Muscle of back (tissue), 13 donors: ENCODE measurements at places on chromosomes 5 and 9.
A peak's percentile ranks its signal among the peaks of the same experiment; 100 is the strongest.

GRCh38 chr5:149310947-149311658 lies 34.2 kb upstream of the GRPEL2 start:
- no peak for DNase-seq

GRCh38 chr5:37005946-37006540 lies 129.5 kb downstream of the NIPBL start:
- peak; percentile 38 for DNase-seq

- DNase-seq, result no peak
Measured at GRCh38 chr5:67361932-67362729, 165.5 kb upstream of the CD180 start.

DNA sequence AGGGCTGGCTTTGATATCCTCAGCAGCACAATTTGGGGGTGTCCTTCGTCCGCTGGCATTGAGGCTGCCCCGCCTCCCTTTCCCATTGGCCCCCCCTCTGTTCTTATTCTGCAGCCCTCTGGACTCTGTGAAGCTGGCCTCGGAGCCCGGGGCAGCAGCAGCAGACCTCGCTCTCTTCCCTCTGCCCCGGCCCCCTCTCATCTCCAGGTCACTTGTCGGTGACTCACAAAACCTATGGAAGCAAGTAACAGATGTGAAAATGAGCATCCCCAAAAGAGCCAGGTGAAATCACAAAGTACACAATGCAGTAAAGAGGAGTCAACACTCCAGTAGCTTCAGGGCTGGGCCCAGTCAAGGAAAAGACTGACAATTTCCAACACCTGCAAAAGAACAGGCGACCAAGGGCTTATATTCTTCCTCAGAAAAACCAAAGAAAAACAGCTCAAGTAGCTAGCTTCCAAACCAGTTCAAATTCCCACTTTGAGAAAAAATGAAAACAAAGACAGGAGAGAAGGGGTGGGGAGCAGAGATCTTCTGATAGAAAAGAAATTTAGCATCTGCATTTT lies 97.5 kb downstream of the ZNF608 start:
- DNase-seq, result no peak

- no peak for DNase-seq
Measured at GRCh38 chr9:108443019-108443633, 412.7 kb downstream of the ACTL7B start.

DNA sequence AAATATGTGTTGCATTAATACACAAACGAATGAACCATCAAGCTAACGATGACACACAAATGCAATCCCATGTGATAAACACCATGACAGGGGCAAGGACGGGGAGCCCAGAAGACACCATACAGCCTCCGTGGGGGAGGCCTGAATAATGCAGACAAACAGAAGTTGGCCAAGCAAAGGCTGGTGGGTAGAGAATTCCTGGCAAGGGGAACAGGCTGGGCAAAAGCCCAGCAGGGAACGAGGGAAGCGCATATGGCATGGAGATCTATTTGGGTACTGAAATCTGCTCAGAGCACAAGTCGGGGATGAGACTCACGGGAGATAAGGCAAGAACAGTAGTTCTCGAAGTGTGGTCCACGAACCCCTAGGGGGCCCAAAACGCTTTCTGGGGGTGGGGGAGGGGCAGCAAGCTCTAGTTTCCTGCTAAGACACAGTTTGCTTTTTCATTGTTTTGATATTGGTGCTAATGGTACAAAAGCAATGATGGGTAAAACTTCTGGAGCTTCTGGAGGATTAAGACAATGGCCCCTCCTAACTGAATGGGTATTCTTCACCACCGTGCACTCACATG lies 42.9 kb upstream of the FBXW11 start:
- no peak for DNase-seq

GRCh38 chr9:97109194-97109811 lies 70.4 kb upstream of the CTSV start:
- DNase-seq, result no peak

- DNase-seq, result no peak
Measured at GRCh38 chr5:102895234-102895633, 140.1 kb downstream of the PAM start.

DNA sequence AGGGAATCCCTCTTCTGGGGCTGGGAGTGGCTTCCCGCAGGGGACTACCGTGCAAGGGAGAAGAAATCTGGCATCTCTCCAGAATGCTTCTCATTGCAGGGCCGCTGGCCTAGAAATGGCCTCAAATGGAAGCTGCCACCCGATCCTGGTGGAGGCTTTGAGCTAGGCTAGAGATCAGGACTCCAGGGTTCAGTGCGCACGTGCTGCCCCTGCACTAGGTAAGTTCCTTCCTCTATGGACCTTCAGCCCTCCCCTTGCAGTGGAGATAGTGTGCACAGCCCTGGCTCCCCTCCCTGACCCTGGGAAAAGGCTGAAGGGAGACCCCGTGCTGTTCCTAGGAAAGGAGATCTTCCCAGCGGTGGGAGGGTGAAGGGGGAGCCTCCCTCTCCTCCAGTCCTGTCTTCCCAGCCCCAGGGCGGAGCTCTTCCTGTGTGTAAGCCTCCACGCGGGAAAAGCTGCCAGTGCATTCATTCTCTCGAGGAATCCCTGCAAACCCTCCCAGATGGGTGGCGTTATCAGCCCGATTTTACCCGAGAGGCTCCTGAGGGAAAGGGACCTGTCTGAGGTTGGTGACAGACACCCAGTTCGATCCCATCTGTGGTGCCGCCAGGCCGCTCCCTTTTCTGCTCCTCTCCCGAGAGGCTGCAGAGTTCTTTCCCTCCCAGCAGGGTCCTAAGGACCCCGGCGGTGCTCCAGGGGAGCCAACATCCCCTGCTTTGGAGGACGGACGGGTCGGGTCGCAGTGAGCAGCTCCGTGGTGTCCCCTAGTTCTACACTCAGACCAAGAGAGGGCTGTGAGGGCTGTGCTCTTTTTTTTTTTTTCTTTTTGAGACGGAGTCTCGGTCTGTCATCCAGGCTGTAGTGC lies 1.4 kb upstream of the CERCAM start:
- DNase-seq, result peak; percentile 34
